Fibroblast of skin of abdomen (primary cell): ENCODE measurements at places on chromosomes 12 and 14.

- DNase-seq, result no peak
These were observed 365.5 kb downstream of the TMEM121 start for GRCh38 chr14:105891631-105892452.

DNA sequence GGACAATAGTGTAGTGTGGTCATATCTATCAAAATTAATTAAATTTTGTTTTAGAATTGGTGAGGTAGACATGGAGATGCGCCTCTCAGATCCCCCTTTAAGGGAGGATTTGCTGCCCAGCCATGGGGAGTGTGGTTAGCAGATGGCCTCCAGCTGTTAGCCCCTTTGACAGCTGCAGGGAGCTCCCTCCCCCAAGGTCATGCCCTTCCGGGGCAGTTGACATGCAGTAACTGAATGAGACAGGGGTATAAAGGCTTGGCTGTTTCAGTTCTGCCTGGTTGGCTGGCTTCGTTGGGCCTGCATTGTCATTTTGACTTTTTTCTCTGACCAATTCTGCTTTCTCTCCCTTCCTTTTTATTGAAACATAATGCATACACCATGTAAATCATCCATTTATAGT is 291.5 kb upstream of the SRRM4 start:
- DNase-seq, result no peak

GRCh38 chr12:16604596-16605252 is 1.2 kb downstream of the LMO3 start:
- DNase-seq, result no peak

DNA sequence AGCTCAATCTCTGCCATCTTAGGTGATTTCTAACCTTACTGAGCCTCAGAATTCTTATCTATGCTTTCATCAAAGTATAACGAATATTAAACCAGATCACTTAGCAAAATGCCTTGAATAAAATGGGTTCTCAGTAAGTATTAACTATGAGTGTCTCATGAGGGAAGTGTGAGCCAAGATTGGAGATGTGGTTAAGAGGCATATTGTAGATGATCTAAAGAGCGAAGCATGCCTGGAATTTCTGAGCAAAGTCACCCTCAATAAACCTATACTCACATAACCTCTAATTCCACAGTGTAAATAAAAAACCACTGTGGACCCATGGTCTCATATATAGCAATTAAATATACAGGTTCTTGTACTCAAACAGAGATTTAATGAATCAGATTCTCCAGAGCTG is 193.1 kb upstream of the FSCB start:
- peak; percentile 40 for DNase-seq

GRCh38 chr12:109982210-109982609 is 14.0 kb downstream of the GIT2 start:
- peak; percentile 61 for DNase-seq

DNA sequence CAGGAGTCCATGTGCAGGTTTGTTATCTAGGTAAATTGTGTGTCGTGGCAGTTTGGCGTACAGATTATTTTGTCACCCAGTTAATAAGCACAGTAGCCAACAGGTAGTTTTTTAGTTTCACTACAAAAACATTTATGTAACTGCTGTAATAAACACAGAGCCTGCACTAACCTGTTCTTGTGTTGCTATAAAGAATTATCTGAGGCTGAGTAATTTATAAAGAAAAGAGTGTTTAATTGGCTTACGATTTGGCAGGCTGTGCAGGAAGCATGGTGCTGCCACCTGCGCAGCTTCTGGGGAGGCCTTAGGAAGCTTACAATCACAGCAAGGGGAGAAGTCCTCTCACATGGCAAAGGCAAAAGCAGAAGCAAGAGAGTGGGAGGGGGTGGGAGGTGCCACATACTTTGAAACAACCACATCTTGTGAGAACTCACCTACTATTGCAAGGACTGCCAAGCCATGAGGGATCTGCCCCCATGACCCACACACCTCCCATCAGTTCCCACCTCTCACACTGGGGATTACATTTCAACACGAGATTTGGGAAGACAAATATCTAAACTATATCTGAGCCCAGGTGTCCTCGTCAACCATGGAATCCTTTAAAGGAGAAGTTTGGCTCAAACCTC is 266.4 kb upstream of the GRIP1 start:
- no peak for DNase-seq

DNA sequence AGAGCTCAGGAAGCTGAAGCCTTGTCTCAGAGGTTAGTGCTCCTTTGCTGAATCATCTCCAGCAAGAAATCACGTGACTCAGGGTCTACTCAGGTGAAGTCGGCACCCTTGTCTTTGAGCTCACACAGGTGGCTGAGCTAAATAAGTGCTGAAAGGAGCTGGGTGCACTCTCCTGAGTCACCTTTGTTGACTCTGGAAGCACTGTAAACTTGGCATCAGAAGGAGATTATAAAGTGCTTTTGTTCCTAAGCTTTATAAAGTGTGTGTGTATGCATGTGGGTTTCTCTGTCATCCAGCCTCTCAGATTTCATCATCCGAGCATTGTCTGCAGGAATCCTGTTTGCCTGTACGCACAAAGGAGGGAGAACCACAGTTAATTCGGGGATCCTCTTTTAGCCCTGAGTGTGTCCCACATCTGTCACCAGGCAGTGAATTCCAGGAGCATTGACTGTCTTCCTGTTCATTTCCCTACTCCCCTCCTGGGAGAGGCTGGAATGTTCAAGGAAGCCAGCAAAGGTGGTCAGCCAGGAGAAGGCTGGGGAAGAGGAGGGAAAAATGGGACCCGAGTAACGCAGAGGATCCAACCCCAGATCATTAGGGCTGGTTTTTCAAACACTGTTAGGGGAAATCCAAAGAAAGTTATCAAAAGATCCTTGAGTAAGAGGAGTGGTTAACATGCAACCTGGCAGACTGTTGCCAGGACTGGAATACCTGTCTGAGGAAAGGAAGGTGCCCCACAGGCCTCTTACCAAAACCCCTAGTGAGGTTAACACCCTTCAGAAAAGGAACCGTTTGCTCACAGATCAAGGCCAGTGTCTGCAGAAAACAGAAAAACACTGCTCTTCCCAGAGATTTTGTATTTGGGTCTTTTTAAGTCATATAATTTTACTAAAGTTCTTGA is 157.5 kb upstream of the HIF1A start:
- DNase-seq, result peak; percentile 92

DNA sequence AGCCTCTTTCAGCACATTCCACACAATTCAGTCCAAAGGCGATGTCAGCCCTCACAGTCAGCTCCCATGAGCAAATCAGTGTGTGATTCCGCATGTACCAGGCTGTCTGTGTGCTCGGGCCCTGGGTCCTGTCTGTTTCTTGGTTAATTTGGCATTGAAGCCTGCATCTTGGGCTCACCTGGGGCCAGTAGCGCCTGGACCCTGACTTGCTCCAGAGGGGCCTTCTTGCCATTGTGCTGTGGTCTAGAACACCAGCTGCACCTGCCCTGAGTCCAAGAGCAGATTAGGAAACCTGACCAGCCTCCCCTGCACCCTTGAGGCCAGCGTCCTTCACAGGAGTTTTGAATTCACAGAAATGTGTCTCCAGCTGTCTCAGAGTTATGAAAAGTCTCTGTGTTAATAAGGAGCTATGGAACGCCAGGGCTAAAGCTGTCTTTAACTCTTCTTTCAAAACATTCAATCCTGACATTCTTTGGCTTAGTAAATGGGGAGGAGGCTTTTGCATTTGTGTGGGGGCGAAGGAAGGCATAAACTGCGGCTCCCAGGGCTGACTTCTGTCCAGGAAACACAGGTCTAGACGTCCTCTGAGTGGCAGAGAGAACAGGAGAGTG is 102.2 kb downstream of the ARF6 start:
- no peak for DNase-seq

- no peak for DNase-seq
These were observed 1022.9 kb downstream of the BCL11B start for GRCh38 chr14:98249057-98249456.

GRCh38 chr12:120368789-120369602 is at the start of gene MSI1:
Gene MSI1 (minus strand): TSS chr12:120369164. CDS start chr12:120369091, 73 bp downstream.
- no peak for DNase-seq

DNA sequence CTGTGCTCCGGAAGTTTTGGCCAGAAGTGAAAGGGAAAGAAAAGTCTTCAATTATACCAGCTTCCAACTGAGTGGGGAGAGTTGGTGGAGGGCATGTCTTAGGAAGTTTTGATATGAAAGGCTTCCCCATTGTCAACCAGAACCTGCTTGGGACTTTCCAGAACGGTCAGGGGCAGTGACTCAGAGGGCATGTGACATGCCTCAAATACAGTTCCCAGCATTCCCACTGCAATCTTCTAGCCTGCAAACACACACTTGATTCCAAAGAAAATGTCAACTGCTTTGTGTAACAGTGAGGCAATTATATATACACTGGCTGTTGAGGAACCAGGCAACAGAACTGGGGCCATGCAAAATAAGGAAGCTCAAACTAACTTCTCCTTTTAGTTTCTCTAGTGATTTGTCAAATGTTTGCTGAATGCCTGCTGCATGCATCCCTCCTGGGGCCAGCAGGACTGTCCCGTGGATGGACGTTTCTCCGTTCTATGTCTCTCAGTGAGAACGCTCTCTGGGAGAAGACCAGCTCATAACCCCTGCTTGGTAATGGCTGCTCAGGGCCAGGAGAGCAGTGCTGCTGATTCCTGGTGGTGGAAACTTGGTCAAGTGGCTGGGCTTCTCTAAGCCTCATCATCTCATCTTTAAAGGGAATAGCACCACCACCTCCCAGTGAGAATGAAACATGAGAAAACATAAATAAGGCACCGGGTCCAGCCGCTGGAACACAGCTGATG is 18.3 kb downstream of the SLC25A47 start:
- peak; percentile 15 for DNase-seq

GRCh38 chr12:66058554-66058953 is 72.0 kb downstream of the LLPH start:
- DNase-seq, result no peak

- no peak for DNase-seq
These were observed 9.7 kb upstream of the RAN start for GRCh38 chr12:130862161-130862560.

- no peak for DNase-seq
These were observed 135.1 kb downstream of the MON2 start for GRCh38 chr12:62601765-62602164.

- DNase-seq, result no peak
These were observed 44.2 kb downstream of the C2CD5 start for GRCh38 chr12:22500100-22500499.

DNA sequence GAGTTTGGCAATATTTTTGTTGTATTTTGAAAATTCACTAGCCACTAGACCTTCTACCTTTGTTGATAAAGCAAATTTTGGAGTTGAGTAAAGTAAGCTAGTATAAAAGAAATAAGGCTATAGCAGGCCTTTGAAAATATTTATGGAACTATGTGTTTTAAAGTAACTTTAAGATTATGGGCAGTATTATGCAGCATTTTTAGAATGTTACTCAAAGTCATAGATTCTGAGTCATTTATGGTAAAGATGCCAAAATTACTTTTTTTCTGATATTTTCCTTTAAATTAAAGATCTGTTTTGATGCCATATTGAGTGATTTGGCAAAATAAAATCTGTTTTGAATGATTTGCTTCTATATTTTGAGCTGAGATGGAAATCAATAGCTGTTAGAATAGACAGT is 57.2 kb downstream of the SYNE2 start:
- DNase-seq, result peak; percentile 34

DNA sequence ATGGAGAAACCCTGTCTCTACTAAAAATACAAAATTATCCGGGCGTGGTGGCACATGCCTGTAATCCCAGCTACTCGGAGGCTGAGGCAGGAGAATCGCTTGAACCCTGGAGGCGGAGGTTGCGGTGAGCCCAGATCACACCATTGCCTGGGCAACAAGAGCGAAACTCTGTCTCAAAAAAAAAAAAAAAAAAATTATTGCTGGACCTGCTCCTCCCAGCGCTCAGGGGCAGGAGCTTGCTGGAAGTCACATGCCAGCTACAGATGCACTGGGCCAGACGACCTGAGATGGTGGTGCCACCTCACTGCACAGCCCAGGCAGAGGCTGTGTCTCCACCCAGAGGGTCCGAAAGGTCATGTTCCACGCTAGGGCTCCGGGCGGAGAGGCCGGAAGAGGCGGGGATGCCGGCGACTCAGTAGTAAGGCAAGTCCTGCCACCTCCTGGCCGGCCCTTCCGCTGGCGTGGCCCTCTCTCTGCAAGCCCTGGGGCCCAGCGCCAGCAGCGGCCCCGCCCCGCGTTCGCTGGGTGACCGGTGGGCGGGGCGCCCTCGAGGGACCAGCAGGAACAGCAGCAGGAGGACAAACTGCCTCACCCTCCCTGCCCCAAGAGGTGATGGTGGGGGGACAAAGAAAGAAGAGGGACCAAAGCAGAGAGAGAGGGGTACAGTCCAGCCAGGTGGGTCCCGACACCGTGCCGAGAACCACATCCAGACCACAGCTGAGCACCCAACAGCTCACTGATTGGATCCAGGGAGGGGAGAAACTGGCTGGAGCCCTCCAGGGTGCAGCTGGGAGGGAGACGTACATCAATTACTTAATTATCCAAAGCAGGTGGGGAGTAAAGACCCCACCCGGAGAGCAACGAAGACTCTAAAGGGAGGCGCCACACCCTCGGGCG is 3.6 kb upstream of the RHOF start:
- DNase-seq, result no peak

GRCh38 chr14:23441076-23441475 is 5.6 kb upstream of the MYH7 start:
- no peak for DNase-seq

DNA sequence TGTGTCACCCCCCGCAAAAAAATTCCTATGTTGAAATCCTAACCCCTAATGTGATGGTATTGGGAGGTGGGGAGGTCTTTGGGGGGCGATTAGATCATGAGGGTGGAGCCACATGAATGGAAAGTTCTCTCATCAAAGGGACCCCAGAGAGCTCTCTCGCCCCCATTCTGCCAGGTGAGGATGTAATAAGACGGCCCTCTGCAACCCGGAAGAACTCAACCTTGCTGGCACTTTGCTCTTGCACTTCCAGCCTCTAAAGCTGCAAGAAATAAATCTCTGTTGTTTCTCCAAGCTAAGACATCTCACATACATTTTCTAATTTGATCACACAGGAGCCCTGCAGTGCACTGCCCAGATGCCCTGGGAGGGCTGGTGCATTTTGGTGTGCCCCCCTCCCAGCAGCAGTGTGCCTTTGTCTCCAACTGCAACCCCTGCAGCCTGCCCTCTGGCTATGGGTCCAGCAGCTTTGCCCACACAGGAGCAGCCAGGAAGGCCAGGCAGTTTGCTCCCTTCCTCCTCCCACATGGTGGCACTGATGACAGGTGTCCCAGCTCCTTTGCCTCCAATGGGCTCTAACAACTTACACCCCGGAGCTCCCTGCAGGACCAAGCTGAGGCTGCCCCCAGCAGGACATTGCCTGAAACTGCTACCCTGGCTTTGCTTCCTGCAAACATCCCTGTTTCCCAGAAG is 59.3 kb downstream of the C14orf132 start:
- DNase-seq, result peak; percentile 55

- no peak for DNase-seq
These were observed 10.1 kb downstream of the FOXN3 start for GRCh38 chr14:89406941-89407340.

DNA sequence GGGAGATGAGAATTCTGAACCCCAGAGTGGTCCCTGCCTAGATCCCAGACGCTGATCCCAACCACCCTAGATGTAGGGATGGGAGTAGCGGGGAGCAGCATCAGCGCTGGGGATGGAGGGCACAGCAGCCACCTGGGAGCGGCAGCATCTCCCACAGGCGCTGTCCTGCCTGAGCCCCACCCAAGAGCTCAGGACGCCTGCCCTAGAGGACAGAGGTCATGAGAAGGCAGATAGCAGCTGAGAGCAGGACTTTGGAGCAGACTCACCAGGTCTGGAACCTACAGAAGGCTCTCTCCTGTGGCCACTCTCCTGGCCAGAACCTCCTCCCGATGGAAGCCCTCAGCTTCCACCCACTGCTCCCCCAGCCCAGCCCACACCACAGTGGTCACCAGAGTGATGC is 7.2 kb downstream of the CCDC85C start:
- no peak for DNase-seq

GRCh38 chr12:3236345-3237187 is 159.4 kb downstream of the TSPAN9 start:
- peak; percentile 68 for DNase-seq

- peak; percentile 18 for DNase-seq
These were observed 15.2 kb downstream of the RFX4 start for GRCh38 chr12:106598003-106598402.
